AML-193 (cell line): ENCODE measurements at places on chromosomes 4 and X.

- DNase-seq = no peak
These were observed 28.4 kb downstream of the CXCL1 start for GRCh38 chr4:73897380-73898136.

DNA sequence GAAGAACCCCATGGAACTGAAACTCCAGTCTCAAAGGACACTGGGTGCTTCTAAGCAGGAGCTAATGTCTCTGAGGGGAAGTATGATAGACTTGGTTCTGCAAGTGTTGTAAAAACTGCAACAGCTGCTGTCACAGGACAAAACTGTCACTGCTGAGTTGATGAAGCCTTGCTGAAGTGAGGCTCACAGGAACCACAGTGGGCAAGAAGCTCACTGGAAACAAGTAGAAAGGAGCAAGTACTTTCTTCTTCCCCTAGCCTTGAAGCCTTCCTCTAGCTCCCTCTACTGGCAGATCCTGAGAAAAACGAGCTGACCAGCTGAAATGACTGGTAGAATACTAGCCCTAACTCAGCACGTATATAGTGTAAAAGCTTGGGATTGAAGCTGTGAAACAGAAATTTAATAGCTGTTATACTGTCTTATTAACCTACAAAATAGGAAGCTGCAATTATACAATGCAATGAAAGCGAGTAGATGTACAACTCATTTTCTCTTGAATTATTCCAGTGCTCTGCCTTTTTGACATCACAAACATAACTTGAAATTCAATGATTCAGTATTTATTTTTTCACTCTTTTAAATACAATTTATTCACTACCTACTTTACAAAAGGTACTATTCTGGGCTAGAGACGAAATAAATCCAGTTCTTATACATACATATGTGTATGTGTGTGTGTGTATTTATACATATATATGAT, 91.4 kb downstream of the GABRB1 start:
- DNase-seq = peak; percentile 74

GRCh38 chrX:12992544-12993118, 17.7 kb downstream of the TMSB4X start:
- no peak for DNase-seq

DNA sequence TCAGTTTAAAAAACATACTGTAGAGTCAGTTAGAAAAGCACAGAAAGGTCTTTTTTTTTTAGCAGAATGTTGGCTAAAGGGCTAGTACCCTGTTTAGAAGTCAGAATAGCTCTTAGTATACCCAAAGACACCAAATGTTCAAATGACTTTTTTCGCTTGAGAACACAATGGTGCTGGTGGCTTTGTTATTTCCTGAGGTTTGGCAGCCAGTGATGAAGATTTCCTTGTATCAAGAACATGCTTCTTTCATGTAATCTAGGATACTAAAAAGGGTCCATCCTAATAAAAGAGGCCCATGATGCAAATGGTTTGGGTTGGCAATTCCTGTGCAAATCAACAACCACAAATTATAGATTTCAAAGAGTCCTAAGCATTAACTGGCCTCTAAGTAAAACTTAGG, 21.1 kb upstream of the CD40LG start:
- no peak for DNase-seq

- DNase-seq = no peak
These were observed 17.7 kb upstream of the SLC25A43 start for GRCh38 chrX:119381349-119381944.

GRCh38 chrX:129932821-129933321, 26.9 kb downstream of the UTP14A start:
- DNase-seq = no peak

DNA sequence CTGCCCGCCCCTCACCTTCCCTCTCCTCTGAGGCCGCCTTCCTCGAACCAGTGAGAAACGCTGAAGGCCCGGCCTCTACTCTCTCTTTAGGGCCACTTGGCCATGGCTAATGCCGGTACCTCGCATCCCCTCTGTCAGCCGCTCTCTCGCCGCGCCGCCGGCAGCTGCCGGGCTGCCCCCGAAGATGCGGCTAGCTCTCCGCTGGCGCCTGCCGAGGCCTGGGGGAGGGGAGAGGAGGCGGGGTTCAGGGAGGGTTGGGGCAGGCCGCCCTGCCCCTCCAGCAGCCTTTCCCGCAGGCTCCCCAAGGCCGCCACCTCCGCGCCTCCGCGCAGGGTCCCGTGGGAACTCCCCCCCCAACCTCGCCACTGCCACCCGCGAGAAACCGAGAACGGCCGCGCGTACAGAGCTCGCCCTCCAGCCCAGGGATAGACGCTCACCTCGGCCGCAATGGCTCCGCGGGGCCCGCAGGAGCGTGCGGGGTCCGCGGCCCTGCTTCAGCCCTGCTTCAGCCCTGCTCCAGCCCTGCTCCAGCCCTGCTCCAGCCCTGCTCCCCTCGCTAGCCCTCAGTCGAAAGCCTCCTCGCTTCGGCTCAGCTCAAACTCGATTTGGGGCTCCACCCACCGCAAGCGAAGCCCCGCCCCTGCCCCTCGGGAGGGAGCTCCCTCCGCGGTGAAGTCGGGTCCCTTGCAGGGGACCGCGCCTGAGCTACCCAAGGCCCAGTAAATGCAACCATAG, at the start of gene HUWE1:
HUWE1 (minus strand) TSS at position 569 of the 735 bp plus-strand sequence. CDS start 32,612 bp downstream, outside the sequence.
- DNase-seq = peak; percentile 8

GRCh38 chr4:8205241-8205707, 6.2 kb downstream of the SH3TC1 start:
- DNase-seq = no peak

DNA sequence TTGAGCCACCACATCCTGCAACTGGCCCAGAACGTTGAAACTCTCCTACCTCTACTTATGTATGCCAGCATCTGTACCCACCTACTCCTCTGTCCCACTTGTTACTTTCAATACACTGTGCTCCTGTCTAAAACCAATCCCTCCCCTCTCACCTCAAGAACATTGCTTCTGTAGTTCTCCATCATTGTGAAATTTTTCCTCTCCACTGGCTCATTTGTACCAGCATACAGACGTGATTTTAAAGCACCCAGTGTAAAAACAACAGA, 25.5 kb upstream of the USO1 start:
- no peak for DNase-seq

GRCh38 chr4:139403462-139403861, 50.5 kb upstream of the RAB33B start:
- peak; percentile 29 for DNase-seq

GRCh38 chr4:37802068-37802666, 24.3 kb upstream of the PGM2 start:
- no peak for DNase-seq

GRCh38 chr4:116627545-116627944, 457.8 kb downstream of the TRAM1L1 start:
- DNase-seq = no peak

DNA sequence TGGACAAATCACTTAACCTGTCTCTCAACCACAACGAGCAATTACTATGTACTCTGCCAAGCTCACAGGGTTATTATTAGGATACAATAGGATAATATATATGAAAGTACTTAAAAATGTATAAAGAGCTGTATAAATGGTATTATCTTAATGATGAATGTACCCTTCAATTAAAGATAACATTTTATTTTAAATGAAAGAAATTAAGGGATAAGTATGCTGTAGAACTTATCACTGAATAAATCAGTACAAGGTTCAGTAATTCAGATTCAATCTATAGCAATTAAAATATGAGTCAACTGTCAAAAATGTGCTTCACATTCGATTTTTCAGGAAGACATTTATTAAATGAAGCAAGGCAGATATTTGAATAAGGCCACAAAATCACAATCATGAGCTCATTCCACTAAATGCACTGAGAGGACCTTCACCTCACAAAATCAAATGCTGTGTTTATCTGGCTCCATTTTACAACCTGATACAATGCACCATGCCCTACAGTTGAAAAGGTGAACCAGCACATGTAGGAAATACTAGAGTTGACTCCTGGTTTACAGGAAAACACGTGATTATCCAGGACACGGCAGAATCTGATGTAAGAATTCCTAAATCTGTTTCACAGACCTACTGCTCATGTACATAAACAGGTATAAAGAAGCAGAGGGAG, 4.4 kb downstream of the LRCH2 start:
- no peak for DNase-seq

- DNase-seq = no peak
These were observed 295.6 kb downstream of the SH2D1A start for GRCh38 chrX:124641737-124642491.

DNA sequence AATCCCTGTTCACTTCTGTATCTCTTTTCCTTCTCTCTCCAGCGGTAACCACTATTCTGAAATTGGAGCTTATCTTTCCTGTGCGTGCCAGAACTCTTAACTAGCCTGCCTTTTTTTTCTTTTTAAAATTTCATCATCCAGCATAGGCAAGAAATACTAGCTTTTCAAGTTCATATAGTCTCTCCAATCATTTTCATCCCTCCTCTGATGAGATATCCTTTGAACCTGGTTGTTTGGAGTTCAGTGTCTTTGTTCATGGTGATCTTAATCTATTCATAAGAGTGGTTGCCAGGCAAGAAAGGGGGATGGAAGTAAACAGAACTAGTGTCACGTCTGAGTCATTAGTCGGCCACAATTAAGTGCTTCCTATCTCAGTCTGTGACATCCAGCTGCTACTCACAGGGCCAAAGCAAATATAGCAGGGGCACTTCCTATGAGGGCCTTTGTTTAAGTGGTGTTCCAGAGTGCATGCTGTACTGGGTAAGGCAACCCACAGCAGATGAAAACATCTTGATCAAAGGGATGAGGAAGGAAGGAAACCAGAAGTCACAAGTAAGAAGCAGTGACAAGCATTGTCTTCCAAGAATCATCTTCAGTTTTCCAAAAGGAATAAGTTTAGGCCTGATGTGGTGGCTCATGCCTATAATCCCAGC, 56.4 kb upstream of the XIAP start:
- DNase-seq = no peak

DNA sequence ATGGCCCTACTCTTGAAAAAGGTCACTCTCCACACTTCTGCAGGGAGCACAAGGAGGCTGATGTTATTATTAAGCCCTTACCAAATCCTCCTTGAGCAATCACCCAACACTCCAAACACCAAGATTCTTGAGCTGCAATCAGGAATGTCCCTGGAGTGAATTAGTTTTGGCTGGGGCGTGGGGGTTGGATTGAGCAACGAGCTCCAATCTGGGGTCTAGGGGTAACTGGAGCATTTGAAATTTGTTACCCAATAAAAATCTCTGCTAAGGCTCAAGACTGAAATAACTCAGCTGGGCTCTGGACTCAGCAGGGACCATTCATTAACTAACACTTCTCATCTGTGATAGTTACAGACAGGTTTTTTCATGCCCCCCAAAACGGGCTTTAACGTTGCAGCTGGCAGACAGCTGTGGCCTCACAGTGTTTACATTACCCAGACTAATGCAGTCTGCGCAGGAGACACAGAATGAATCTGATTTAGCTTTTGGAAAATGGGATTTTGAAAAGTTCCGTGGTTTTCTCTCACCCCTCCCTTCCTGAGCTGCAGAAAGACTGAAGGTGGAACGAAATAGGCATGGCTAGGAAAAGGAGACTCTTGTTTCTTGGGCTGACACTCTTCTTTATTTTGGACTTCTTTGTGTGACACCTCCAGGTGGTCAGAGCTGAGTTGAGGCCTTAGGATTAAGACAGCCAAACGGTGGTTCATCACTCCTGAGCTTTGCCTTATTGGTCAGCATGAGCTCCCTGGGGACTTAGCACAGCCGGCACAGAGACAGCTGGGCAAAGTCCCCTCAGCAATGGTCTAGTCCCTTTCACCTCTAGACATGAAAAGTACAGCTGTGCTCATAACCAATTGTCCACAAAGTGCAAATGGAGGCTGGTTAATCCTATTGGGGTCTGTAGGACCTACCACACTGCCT, 26.6 kb downstream of the PLAC1 start:
- no peak for DNase-seq

DNA sequence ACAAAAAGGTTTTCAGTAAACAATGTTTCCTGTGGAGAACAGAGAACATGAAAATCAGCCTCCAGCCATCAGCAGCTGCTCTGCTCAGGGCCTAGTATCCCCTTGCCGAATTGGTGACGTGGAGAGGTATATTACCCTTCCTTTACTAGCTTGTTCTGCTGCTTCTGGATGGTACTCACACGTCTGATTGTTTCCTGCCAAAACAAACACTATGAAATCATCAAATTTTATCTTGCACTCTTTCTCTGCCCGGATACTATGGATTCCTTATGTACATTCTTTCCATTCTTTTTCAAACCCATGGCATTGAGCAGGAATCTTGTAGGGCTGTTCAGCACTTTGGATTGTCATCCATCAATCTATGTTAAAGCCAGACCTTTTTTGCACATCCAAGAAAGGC, 18.8 kb upstream of the METAP1 start:
- DNase-seq = no peak

- DNase-seq = no peak
These were observed 196.7 kb upstream of the PSAPL1 start for GRCh38 chr4:7631288-7632014.

DNA sequence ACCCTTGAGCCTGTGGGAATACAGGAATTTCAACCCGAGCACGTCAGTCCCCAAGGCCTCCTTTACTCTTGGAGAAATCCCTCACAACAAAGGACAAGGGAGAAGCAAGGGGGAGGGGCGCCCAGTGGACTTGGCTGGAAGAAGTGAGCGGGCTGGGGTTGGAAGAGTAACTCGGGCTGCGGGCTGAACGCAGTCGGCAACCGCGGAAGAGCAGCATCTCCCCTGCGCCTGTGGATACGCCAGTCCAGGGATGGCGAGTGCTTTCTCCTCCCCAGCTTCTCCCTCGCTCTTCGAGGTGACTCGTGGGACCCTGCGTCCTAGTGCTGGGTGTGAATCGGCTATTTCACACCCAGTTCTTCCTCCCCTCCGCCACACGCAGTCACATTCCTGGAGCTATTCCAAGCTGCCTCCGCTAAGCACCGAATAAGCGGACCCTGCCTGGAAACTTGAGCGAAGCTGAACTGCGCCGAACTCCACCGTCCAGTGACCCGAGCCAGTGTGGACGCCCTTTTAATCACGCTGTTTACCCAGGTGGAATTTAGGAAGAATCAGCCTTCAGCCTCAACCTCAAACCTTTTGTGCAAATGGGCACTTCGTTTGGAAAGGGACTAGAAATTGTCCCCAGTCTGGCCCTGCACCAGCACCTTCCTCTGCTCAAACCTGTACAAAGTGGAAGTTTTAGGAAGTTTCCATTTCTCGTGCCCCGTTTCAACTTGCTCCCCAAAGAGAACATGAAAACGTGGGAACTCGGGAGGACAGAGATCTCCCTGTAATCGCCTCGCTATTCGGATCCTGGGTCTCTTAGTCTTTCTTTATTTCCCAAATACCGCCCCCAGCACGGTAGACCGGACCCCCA, 64.3 kb upstream of the WDR17 start:
- DNase-seq = no peak
